ENCODE measurements at places on chromosomes 4 and X.

DNA sequence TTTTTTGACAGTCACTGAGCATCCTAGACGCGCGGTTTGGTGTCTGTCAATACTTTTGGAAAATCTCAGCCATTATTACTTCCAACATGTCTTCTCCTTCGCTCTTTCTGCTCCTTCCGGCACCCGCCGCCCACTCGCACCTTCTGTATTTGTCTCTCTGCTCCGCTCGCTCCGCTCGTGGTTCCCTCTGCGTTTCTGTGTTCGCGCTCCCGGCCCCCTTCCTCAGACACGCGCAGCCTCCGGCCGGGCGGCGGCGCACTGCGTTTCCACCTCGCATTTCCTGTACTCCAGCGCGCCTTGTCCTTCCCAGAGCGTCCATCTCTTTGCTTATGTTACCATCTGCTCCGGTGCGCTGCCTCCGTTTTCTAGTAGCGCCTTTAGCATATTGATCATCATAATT, 21.1 kb downstream of the PDE6B start:
- peak; percentile 25 for DNase-seq

DNA sequence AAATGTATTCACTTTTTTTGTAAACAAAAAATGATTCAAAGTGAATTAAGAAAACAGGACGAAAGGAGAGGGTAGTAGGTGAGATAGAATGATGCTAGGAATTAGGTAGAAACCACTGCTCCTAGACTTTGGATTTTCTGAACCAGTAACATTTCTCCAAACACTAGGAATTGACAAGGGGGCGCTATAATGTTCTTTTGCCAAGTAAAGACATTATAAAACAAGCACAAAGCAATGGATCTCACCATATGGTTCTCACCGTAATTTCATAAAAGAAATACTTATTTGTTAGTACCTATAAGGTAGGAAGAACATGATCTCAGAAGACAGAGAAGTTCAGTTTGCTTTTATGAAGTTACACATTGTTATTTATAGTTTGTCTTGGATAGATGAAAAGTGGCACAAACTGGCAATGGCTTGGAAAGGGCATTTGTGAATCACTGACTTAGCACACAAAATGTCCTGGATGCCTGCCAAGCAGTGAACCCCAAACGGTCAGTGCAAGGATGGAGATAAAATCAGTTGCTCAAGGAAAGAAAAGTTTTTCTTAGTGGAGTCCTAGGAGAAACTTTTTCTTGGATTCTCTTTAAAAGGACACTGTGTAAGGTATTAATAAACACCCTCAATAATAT, 8.1 kb upstream of the TBC1D1 start:
- DNase-seq, result peak; percentile 41

- peak; percentile 74 for DNase-seq
Measured at GRCh38 chr4:37802068-37802666, 24.3 kb upstream of the PGM2 start.

- no peak for DNase-seq
Measured at GRCh38 chr4:2696423-2696822, 59.7 kb downstream of the TNIP2 start.

GRCh38 chrX:30533266-30533665, 44.3 kb downstream of the TASL start:
- DNase-seq, result peak; percentile 44

GRCh38 chr4:22500128-22500611, 15.7 kb downstream of the ADGRA3 start:
- no peak for DNase-seq

DNA sequence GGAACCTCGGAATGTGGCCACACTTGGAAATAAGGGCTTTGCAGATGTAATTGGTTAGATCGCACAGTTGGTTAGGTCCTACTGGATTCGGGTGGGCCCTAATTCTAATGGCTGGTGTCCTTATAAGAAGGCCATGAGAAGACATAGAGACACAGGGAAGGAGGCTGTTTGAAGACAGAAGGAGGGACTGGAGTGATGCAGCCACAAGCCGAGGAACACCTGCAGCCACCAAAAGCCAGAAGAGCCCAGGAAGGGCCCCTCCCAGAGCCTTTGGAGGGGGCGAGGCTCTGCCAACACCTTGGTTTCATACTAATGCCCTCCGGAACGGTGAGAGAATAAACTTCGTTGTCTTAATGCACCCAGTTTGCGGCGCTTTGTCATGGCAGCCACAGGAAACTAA, 47.0 kb downstream of the EVC start:
- no peak for DNase-seq

DNA sequence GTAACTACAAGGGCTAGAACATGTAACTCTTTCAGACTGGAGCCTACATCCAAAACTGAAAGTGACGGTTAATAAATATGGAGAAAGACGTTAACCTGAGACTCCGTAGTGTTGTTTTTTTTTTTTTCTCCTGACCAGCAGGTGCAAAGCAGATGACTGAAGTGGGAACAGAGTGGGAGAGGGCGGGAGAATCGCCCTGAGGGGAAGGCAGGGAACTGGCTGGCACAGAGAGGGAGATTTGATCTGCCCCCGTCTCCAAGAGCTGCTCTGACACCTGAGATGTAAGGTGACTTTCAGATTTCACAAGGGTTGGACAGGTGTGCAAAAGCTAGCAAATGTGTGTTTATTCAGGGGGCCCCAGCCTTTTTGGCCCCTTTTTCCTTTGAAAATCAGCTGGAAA, 180.2 kb downstream of the PALLD start:
- no peak for DNase-seq

DNA sequence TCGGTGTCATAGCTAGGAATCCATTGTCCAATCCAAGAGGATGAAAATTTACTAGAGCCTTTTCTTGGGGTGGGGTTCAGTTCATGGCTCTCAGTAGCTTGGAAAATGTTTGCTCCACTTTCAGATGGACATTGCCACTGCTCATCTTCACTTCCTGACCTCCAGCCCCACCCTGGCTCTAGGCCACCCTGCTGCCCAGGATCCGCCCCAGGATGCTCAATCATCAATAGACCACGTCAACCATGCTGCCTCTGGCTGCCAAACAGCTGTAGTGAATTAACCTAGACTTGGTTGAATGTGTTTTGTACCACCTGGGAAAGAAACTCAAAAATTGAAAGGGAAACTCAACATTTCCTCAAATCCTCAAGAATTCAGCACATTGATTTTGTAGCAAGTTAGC, 37.2 kb upstream of the HSD17B10 start:
- DNase-seq, result no peak

- no peak for DNase-seq
Measured at GRCh38 chr4:63937961-63938360, 471.3 kb downstream of the TECRL start.

- DNase-seq, result no peak
Measured at GRCh38 chr4:37682701-37683401, 3.3 kb downstream of the RELL1 start.

DNA sequence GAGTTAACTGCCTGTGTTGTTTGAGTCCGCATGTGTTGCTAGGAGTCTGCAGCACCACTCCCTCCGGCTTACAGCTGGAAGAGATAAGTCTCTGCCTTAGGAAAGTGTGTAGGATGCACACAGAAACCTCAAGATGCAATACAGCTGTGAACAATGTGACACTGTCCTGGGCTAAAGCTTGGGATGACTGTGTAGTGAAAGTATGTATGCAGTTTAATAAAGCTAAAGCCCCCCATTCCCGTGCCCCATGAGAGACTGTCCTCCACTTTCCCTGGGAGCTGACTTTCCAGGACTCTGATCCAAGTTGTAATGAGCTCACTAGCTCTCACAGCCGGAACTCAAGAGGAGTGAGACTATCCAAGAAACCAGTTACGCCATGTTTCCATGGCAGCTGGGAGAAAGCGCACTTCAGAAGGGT, 156.6 kb upstream of the FTHL17 start:
- peak; percentile 27 for DNase-seq

- DNase-seq, result no peak
Measured at GRCh38 chr4:78634011-78634664, 82.6 kb downstream of the ANXA3 start.

- no peak for DNase-seq
Measured at GRCh38 chrX:19840899-19841648, 46.3 kb downstream of the SH3KBP1 start.

- no peak for DNase-seq
Measured at GRCh38 chrX:63402106-63402505, 51.0 kb upstream of the SPIN4 start.
